Fibroblast of villous mesenchyme (primary cell): ENCODE measurements at places on chromosomes 1 and 21. TPM values are rescaled to one million over a fixed set of nuclear protein-coding genes. Genes with fewer than 3 reads are reported as not detected.

Gene RO60
- 194 and 226 TPM in 2 replicates for total RNA-seq

Gene KDF1
- total RNA-seq, result not detected in 2 replicates

Gene LCE1E
- total RNA-seq, result not detected in 2 replicates

Gene ADGRL2
- total RNA-seq, result 11.6 and 15.1 TPM in 2 replicates

Gene C1QA
- not detected in 2 replicates for total RNA-seq

Gene ERG
- not detected in 2 replicates for total RNA-seq

Gene SYTL1
- total RNA-seq, result under 0.01 and 0.32 TPM in 2 replicates

Gene HMGCL
- total RNA-seq, result 30.3 and 37.1 TPM in 2 replicates

Gene INSRR
- total RNA-seq, result not detected in 2 replicates

Gene SLC45A3
- 3.2 and 5.2 TPM in 2 replicates for total RNA-seq

Gene RERE
- 51.4 and 56.0 TPM in 2 replicates for total RNA-seq

Gene CLDN19
- total RNA-seq, result not detected in 2 replicates

Gene C1orf116
- under 0.01 TPM in 1 of 2 replicates, not detected in the other for total RNA-seq

Gene CFHR2
- total RNA-seq, result not detected in 2 replicates
